NK-92 treated with Interleukin-12 subunit alpha and Interleukin-12 subunit beta, amount 100 ng/mL, for 24 hours (cell line): ENCODE measurements at places on chromosomes 5 and 9.

- no peak for DNase-seq
Observed at GRCh38 chr5:149632311-149633251, 51.3 kb downstream of the ARHGEF37 start.

DNA sequence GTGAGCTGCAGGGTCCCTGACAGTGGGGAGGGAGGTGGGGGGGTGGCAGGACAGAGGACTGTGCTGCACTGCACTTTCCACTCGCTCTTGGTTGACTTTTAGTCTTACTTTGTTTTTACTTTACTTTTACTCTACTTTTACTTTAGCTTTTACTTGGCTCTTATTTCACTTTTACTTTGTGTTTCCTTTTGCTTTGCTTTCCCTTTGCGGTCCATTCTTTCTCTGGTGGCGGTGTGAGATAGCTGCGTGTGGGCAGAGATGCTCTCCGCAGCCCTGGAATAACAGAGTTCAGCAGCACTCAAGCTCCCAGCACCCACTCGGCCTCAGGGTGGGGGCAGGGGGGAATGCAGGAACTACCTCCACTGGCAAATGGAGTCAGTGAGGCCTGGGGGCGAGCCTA lies 4.7 kb downstream of the AK8 start:
- no peak for DNase-seq

DNA sequence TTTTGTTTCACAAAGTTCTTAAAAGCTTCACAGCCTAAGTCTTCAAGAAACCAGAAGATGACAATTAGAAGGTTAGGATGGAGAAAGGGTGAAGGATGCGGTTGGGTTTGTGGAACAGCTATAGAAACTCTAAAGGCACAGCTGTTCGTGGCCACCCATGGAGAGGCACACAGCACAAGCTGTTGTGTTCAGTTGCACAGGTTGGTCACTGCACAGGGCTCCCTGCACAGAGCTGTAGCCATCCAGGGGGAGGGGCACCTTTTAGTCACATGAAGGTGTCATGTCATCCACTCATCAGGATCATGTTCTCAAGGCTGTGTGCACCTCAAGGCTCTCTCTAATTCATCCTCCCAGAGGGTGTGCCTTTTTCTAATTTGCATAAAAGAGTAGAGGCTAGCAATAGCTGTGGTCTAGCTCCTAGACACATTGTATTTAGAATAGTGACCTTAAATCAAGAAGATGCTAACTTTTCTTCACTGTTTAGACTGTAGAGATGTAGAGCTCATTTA lies 5.0 kb upstream of the RASGRF2 start:
- DNase-seq: no peak

- peak; percentile 47 for DNase-seq
Observed at GRCh38 chr5:79857714-79858409, 133.2 kb downstream of the MTX3 start.

DNA sequence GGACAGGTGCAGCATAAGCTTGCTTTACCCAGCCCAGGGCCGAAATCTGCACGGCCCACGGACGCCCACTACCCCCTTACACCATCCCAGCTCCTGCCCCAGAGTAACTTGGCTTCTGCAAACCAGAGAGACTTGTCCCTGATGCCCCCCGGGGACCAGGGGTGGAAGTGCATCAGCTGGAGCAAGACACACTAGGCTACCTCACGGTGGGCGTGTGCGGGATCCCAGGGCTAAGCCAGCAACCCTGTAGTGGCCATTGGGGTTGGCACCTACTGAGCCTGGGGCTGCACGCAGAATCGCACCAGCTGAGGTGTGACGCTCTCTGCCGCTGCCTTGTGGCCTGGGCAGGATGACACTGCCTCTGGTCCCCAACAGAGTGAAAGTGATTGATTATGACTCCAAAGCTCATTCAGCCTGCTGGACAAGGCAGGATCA lies 6.1 kb upstream of the ZNF79 start:
- DNase-seq: peak; percentile 40

- no peak for DNase-seq
Observed at GRCh38 chr5:80070338-80071056, 35.3 kb downstream of the THBS4 start.

DNA sequence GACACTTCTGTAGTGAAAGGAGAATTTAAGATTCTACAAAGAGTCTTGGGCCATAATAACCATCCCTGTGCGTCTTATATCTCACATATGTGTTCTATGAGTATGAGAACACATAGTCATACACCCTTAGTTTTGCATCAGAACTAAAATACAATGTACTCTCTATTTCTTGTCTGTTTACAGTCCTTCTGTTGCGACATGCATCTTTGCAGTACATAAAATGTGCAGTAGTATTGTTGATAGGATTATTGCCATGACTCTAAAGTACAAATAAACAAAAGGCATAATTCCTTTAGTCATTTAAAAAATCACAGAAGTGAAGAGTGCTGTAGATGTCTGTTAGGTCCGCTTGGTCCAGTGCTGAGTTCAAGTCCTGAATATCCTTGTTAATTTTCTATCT lies 201.9 kb downstream of the NR3C1 start:
- no peak for DNase-seq

- DNase-seq: no peak
Observed at GRCh38 chr9:81317223-81317622, 372.1 kb downstream of the TLE1 start.
